ENCODE measurements at places on chromosomes 3 and 15.
A peak's percentile ranks its signal among the peaks of the same experiment; 100 is the strongest.

- no peak for DNase-seq
Measured at GRCh38 chr3:26099692-26100091, 309.8 kb downstream of the OXSM start.

DNA sequence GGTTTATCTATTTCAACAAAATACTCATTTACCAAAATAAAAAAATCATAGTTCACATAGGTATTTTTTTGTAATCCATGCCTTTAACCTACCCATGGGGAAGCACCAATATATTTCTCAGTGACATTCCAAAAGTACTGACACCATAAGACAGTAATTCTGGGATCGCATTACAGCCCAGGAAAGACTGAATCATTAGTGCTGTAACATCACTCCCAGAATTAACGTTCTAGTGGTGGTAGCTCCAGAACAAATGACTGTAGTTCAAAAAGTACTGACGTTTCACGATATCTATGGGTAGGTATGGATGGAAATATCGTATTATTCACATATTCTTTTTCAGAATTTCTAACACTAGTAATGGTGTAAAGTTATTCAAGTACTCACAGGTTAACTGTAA, 54.3 kb upstream of the NEK10 start:
- DNase-seq = no peak

- DNase-seq = no peak
Measured at GRCh38 chr3:16608816-16609215, 3.6 kb upstream of the DAZL start.

- no peak for DNase-seq
Measured at GRCh38 chr3:195559723-195560409, 16.7 kb upstream of the PPP1R2 start.

- no peak for DNase-seq
Measured at GRCh38 chr15:92683511-92683834, 27.9 kb upstream of the FAM174B start.

DNA sequence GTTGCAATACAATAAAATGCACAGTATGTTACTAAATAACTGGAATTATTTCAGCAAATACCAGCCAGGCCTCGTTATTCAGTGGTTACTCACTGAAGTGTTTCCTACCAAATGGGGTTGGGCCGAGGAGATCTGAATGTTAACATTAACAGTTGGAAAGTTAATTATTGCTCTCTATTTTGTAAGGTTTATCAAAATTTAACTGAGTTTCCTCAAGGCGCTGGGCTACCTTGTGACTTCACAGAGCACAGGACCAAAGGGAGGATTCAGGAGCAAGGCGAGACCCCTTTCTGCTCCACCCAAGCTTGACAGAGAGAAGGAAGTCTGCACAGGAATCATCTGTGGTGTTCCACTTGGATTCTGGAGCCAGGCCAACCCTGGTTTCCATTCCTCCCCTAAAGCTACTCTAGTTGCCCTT, 21.6 kb downstream of the ADAMTS9 start:
- DNase-seq = no peak

DNA sequence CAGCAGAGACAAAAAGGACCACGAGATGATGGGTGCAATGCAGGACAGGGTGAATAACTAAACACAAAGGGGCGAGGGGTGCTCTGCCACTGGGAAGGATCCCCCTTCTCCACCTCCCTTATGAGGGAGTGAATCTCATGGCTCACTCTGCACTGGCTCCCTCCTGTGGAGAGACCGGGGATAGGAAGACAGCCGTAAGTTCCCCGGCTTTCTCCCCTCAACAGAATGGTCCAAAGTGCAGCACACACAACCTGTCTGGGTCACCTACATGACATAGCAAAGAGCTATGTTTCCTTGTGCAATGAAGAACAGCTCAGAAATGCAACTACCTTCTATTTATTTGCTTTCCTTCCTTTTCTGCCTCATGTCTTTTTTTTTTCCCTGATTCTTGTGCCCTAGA, 7.8 kb upstream of the ACSBG1 start:
- peak; percentile 7 for DNase-seq

GRCh38 chr3:194552327-194552949, 65.6 kb upstream of the ATP13A3 start:
- no peak for DNase-seq

DNA sequence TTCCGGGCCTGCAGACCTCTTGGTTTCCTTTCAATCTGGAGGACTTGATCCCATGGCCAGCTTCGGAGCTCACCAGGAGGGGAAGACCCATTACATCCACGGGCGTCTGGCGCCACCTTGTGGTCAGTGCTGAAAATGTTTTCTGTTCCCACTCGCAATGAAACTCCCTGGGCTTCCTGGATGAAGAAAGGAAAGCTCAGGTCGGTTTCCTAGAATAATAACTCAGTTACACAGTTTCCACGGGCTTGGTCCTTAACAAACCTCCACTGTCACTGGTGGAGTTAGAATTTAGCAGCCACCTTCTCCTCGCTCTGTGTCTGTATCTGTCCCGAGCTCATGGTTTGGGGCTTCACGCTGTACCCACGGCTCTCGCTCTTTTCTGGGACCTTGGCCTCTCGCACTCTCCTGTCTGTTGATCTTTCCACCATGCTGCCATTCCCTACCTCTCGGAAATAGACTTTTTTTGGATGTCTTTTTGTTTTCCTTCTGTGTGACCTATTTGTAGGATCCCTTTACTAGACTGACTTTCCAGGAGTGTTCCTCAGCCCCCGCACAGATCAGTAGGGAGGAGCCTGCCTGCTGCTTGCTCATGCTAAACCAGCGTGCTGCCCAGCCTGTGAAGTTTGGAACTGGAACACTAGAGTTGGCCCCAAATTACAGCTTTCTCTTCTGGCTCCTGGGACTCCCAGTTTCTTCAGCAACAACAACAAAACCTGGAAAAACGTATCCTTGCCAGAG, 56.3 kb downstream of the IL20RB start:
- peak; percentile 86 for DNase-seq

DNA sequence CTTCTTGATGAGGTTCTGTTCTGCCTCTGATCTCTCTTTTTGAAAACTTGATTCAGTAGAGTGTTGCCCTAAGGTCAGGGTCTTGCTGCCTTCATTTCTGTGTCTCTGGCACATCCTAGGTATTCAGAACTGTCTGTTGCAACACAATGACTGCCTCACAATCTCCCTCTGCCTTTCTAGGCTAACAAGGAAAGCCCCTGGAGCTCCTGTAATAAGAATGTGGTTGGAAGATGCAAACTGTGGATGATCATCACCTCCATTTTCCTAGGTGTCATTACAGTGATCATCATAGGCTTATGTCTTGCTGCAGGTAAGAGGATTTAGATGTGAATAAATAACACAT, 7.0 kb downstream of the C3orf52 start:
- no peak for DNase-seq

GRCh38 chr3:28586325-28586724, 237.7 kb upstream of the AZI2 start:
- no peak for DNase-seq

- no peak for DNase-seq
Measured at GRCh38 chr3:99119385-99119784, 217.9 kb upstream of the DCBLD2 start.

- no peak for DNase-seq
Measured at GRCh38 chr3:53740956-53741355, 105.3 kb downstream of the CHDH start.

- no peak for DNase-seq
Measured at GRCh38 chr3:13517253-13517977, 31.5 kb upstream of the FBLN2 start.

DNA sequence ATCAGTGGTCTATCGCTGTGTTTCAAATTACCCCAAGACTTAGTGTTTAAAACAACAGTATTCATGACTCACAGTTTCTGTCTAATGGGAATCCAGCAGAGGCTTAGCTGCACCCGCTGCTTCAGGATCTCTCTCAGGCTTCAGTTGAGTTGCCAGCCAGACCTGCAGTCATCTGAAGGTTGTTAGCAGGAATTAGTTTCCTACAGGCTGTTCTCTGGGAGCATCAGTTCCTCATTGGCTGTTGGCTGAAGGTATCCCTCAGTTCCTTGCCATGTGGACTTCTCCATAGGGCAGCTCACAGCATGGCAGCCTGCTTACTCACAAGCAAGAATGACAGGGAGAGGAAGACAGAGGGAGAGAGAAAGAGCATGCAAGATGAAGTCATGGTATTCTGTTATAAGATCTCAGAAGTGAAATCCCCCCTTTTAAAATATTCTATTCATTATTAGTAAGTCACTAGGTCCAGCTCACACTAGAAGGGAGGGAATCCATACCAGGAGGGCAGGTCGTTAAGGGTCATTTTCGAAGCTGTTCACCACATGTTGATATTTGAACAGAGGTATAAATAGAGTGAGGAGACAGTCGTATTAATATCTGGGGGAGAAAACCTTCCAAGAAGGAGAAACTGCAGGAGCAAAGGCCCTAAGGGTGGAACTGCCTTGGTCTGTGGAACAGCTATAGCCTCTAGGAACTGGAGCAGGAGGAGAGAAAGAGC, 473.9 kb upstream of the PPP2R3A start:
- no peak for DNase-seq

DNA sequence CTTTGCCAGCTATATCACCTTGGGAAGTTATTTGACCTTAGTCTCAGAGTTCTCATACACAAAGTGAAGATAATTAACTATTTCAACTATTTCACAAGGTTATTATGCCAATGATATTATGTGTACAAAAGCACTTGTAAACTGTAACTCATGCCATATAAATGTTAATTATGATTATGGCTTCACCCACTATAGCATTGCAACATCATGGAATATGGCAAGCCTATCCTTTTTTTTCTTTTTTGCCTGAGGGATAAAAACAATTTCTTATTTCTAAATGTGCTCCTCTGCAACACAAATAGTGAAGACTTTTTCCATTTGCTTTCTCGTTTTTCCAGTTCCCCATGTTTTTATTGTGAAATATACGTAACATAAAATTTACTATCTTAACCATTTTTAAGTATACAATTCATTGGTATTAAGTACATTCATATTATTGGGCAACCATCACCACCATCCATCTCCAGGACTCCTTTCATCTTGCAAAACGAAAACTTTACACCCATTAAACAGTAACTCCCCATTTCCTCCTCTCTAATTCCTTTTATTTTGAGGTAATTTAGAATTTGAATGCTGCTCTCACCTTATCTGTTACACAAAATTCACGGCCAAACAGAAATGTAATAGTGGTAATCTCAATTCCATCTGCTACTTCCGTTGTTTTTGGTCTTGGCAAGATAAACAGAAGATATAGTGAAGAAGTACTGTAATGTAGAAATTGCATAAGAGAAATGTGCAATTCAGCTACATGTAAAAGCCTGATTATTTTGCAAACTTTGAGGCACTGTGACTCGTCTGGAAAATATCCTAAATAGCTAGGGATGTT, 46.3 kb downstream of the NANOGP8 start:
- DNase-seq = no peak

DNA sequence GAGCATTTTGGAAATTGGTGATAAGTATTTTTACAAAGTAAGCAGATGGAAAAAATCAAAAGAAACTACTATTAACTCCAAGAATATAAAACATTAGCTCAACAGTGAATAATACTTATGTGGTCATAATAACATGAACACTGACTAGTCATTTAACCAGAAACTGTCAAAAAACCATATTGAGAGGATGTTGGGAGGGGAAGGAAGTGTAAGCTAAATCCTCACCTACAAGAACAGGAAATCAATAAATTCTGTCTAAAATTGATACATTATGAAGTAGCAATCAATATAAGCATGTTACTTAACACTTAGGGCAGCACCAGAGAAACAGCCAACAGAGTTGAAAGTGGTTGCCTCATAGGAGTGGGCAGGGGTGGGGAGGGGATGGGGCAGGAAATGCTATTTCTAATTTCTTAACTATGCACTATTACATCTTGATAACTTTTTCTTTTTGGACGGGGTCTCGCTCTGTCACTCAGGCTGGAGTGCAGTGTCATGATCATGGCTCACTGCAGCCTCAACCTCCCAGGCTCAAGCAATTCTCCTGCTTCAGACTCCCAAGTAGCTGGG, 41.7 kb downstream of the CCR3 start:
- no peak for DNase-seq

DNA sequence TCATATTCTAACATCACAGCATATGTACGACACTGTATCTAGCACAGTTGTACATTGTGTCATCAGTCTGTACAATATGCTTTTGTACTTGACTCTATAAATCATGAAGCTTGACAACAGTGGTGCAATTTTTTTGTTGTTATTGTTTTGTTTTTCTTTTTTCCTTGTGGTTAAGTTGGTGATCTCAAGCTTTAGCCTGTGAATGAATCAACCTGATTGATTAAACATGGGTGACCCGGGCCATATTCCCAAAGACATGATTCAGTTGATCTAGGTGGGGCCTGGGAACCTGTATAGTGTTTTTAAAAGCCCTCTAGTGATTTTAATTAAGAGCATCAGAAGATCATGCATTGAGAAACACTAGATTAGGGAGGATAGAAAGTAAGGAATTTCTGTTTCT, 101.8 kb upstream of the AADACL2 start:
- DNase-seq = no peak

- DNase-seq = no peak
Measured at GRCh38 chr15:88231909-88232644, 24.5 kb downstream of the NTRK3 start.

GRCh38 chr15:69400850-69401249, 13.3 kb upstream of the KIF23 start:
- DNase-seq = no peak

DNA sequence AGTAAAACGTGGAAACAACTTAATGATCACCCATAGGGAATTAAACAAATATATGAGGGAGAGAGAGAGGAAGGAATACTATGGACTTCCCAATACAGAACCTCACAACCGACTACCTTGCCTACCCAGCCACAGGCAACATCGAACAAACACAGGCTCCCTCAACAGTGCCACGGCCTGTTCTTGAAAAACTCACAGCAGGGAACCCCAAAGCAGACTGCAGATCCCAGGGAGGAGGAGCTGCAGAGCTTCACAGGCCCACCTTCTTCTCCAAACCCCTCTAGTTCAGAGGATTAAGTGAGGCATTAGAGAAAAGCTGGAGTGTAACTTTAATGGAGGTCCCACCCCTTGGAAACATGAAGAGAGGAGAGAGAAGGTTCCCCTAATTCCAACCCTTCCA, 110.2 kb downstream of the ST8SIA2 start:
- DNase-seq = no peak

DNA sequence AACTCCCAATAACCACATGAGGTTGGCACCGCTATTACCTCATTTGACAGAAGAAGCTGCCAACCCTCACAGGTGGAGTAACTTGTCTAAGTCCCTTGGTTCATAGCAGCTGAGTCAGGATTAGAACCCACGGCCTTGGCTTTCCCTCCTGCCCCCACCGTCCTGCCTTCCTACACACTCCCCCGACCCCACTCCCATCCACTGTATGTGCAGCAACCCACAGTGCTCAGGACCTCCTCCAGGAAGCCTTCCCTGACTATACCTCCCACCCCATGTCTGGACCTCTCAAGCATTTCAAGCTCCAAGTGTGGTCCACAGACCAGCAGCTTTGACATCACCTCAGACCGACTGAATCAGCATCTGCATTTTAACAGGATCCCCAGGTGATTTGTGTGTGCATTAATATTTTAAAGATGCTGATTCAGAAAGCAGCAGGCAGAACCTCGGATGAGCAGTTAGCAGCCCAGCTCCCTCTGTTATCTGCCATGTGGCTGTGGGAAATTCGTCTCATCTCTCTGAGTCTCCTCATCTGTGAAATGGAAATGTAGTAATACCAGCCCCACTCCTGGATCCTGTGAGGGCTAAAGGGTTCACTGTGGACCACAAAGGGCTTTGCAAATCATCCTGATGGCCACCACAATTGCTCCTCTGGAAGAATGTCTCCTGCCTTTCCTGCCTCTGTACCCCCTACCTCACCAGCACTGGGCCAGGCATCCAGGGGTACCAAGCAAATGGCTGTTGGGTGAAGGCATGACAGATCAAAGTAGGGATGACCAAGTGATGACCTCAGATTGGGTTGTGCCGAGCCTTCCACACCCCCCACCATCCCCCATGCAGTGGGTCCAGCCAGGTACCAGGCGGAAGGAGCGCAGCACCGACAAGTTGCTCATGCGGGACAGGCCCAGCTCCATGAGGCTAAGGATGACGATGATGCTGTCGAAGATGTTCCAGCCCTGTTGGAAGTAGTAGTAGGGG, 62.7 kb downstream of the SCN5A start:
- no peak for DNase-seq

Data from NCI-H1694 treated with DMSO at 0.1 percent for 48 hours (cell line).